ENCODE measurements at places on chromosomes 2 and 18.

DNA sequence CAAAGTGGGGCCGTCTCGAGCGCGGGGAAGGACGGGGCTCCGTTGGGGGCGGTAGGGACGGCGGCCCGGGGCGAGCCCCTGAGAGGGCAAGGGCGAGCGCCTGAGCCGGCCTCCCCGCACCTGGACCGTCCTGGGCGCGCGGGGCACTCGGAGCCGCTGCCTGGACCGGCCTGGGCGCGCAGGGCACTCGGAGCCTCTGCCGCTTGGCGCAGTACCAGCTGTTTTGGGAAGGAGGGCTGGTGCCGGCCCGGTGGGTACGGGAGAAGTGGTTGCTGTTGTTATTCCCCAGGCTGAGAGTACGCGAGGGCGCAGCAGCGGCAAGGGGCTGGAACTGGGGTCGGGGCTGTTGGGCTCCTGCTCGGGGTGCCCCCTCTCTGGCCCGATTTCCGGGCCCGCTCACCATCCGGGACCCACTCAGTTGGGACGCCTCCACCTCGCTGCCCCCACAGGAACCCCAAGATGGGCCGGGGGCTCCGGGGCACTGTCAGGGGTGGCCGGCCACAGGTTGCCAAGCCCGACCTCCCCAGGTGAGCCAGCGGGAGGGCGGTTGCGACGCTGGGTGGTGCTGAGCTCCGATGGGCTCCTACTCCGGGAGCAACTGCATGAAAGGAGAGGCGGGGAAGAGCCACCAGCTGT is 579 bp downstream of the ARHGEF4 start:
- no peak for DNase-seq

- DNase-seq: no peak
These were observed 328.2 kb upstream of the CDH7 start for GRCh38 chr18:65422544-65423136.

- DNase-seq: no peak
These were observed 115.4 kb downstream of the DDX1 start for GRCh38 chr2:15706986-15707632.

DNA sequence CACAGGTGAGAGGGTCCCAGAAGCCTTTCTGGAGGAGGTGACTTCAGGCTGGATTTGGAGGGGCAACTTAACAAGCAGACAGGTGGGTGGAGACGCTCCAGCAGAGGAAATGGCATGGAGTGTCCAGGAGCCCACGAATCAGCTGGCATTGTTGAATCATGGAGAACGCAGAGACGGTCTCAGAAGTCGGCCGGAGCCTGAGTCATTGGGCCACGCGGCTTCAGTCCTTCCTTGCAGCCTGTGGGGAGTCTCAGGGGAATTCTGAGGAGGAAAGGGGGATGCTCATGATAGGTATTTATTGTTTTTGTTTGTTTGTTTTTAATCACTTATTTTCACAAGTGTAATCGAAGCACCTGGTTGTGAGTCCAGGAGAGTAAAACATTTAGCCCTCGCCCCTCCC is 184.6 kb upstream of the HDAC4 start:
- DNase-seq: no peak

GRCh38 chr18:26978812-26979341 is 113.4 kb upstream of the AQP4 start:
- DNase-seq: peak; percentile 87

GRCh38 chr18:24016643-24017042 is 2.1 kb downstream of the TTC39C start:
- DNase-seq: no peak

DNA sequence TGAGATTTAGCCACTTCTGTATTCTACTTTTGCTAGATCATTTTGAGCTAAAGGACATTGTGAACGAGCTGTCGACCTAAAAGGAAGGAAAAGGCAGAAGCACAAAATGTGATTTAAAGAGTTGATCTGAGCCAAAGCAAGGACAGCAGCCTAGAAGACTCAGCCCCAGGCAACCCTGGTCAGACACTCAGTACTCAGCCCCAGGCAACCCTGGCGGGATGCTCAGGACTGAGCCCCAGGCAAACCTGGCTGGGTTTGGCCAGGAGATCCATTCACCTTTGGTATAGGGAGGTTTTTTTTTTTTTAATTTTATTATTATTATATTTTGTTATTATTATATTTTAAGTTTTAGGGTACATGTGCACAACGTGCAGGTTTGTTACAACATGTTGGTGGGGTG is 34.3 kb upstream of the PXDN start:
- DNase-seq: no peak

DNA sequence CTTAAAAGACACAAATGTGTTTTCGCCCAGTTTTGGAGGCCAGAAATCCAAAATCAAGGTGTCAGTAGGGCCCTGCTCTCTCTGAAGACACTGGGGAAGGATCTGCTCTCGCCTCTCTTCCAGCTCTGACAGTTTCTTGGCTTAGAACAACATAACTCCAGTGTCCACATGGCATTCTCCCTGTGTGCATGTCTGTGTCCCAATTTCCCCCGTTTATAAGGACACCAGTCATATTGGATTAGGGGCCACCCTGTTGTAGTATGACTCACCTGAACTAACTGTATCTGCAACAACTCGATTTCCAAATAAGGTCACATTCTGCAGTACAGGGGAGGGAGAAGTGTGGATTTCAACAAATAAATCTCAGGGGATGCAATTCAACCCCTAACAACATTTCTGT is 263.2 kb downstream of the SS18 start:
- no peak for DNase-seq

GRCh38 chr18:1825296-1825695 is 746.0 kb downstream of the METTL4 start:
- no peak for DNase-seq

- DNase-seq: no peak
These were observed 58.3 kb downstream of the HPCAL1 start for GRCh38 chr2:10360850-10361588.

DNA sequence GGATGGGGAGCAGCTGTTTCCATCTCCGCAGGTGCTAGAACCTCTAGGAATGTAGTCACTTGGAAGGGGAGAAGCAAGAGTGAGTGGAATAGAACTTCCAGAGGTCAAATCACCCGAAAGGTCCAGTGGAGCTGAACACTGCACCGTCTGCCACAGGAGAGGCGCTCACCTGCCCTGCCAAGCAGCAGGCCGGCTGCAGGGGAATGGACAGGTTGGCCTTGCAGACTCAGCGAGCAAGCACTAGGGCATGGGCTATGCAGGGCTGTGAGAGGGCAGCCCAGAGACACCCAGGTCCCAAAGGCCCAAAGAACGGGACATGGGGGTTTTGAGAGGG is 214.2 kb downstream of the TNS1 start:
- DNase-seq: no peak

DNA sequence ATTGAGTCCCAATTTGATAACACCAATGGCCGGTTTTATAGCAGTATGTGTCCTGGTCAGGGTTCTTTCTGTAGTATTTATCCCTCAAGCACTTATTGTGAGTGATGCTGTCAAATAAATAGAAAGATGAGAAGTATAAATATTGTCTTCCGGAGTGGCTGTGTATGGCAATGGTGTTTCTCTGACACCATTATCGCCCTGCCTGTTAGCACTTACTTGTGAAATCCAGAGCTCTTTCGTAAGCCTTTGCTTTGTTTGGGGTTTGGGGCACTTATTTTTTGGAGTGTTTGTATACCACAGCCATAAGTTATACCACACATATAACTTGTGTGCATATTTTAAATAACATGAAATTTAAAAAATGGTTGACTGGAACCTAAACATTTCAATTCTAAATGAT is 29.3 kb downstream of the CD8B2 start:
- no peak for DNase-seq

GRCh38 chr2:158460632-158461297 is 4.0 kb downstream of the PKP4 start:
- DNase-seq: no peak

All from GM12864 (cell line).